Nephron progenitor cell (in vitro differentiated cells): ENCODE measurements at places on chromosomes 1 and 21.

GRCh38 chr21:44756423-44757185 lies 45.0 kb downstream of the UBE2G2 start:
- DNase-seq: no peak

GRCh38 chr1:35539824-35540261 lies 17.4 kb downstream of the KIAA0319L start:
- DNase-seq: no peak

DNA sequence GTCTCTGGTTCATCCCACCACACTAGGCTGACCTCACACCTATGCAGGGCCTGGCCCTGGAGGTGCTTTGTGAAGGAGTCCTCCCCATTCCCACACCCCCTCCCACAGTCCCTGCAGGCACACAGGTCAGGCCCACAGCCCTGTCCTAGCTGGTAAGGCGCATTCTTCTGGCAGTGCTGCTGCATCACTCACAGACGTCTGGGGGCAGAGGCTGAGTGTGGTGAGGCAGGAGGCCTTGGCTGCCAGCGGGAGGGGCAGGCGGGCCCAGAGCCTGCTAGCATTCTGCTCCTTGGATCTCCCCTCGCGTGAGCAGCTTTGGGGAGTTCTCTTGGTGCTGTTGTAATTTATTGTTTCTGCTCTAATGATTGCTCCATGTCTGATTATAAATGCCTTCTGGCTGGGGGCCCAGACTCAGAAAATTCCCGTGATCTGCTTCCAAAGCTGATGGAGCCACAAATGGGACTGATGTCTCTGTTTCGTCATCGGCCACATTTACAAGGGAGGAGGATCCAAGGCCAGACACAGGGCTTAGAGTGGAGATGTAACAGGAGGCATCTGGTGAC lies 62.9 kb downstream of the TRABD2B start:
- DNase-seq: peak; percentile 27

DNA sequence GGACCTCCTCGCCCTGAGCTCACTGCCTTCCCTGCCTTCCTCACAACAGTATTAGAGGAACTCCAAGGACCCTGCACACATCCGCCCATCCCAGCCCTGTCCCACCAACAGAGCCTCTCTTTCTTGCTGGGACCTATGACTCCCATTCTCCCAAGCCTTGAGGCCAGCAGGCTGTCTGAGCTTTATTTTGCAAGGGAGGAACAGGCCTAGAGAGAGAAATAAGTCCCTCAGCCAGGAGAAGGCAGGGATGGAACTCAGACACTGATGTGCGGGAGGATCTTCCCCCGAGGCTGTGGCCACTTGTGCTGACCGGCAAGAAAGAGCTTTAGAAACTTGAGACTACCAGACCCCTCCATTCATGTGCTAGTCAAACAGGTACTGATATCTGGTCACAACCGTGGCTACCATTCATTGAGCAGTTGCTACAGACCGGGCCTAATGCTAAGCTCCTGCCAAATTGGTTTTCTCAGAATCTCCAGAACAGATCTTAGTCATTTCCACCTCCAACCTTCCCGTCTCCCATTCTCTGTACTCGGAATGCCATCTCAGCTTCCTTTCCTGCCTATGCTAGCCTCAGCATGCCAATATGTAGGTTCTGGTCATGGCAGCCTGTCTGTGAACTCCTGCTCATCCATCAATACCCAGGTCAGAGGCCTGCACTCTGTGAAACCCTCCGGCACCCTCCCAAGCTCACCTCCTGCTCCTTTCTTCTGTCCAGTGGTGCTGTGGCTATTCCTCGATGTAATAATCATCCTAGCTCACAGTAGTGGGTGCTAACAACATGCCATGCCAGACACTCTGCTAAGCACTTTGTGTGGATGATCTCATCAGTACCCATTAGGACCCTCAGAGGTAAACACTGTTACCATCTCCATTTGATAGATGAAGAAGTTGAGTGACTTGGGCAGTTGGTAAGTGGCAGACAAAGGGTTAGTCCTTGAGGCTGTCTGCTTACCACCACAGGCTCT lies 3.8 kb downstream of the TMEM54 start:
- no peak for DNase-seq

DNA sequence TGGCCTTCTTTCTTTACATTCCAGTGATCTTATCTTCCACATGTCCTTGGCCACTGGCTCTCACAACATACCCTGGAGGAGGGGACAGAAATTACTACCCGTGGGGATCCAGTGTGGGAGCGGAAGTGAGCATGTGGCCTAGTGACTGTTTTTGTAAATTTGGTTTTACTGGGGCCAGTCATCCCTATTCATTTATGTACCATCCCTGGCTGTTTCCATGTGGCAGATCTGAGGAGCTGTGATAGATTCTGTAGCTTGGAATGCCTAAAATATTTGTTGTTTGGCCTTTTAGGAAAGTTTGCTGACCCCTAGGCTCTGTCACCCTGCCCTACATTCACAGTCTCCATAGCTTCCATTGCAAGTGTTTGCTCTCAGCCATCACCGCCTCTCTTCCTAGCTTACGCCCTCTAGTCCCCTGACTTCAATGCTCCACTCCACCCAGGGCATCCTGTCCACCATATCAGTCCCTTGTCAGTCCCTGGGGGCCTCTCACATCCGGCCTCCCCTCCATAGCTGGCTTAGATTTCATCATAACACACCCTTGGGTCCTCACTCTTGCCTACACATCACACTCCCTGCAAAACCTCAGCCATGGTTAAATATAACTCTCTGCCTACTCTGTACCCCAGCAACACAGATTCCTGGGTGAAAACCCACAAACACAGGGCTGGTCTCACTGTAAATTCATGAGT lies 25.8 kb downstream of the DHCR24 start:
- DNase-seq: no peak

- DNase-seq: peak; percentile 91
Measured at GRCh38 chr1:154970631-154971340, at the start of gene SHC1. Gene SHC1 (minus strand): TSS chr1:154970747. CDS start chr1:154970526, 221 bp downstream.

GRCh38 chr1:13714851-13715250 lies 14.9 kb downstream of the PRDM2 start:
- DNase-seq: no peak
